Activated CD8-positive, alpha-beta memory T cell treated with anti-CD3 and anti-CD28 coated beads, Interleukin-2, amount 50 U/mL, for 4 hours (primary cell): ENCODE measurements at places on chromosomes 2 and 18.

GRCh38 chr2:9736021-9736420, 105.2 kb upstream of the YWHAQ start:
- DNase-seq = no peak

GRCh38 chr2:130873700-130874346, 37.1 kb downstream of the ARHGEF4 start:
- peak; percentile 74 for DNase-seq

GRCh38 chr2:48738806-48739205, 16.7 kb downstream of the LHCGR start:
- DNase-seq = no peak

DNA sequence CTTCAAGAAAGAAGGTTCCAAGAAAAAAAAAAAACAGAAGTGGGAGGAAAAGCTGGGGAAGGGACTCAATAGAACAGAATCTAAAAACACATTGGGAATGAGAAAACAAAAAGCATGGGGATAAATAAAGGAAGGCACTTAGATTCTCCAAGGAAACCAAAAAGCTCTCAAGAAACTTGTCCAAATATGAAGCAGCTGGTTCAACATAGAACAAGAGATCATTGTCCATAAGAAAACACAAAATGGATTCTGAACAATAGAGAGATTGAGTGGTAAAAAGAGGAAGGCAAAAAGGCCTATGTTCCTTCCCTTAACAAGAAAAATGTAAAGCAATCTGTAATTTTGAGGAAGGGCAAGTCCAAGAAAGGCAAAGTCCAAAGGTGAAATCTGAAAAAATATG, 32.9 kb upstream of the ALK start:
- no peak for DNase-seq

DNA sequence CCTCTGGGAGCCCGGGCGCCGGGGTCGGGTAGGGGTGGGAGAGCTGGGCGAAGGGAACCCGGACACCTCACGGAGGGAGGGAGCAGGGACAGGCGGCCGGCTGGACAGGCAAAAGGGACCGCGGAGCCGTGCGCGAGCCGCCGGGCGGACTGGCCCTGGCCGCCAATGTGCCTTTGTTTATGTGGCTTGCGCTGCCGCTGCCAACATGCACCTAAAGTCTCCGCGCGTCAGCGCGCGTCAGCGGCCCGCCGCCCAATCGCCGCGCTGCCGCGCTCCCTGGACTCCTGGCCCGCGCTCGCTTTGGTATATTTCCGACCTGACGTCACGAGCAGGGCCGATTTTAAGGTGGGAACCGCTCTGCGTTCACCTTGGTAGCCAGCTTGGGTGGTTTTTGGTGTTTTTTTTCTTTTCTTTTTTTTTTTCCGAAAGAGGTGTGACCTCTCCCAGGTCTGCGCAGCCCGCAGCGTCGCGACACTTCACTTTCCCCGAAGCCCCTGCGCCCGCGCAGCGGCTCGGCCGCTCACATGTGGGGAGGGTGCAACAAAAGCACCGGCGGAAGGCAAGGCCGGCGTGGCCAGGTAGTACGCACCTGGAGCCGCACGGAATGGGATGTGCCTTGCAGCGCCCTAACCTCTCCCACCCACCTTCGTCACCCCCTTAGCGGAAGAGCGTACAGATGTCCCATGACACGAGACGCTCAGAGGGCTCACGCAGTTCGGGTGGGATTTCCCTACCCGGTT, at the start of gene NR4A2:
Gene NR4A2 (minus strand): TSS at position 188 of the 740 bp plus-strand sequence. CDS start 2,535 bp downstream, outside the sequence.
- peak; percentile 91 for DNase-seq

DNA sequence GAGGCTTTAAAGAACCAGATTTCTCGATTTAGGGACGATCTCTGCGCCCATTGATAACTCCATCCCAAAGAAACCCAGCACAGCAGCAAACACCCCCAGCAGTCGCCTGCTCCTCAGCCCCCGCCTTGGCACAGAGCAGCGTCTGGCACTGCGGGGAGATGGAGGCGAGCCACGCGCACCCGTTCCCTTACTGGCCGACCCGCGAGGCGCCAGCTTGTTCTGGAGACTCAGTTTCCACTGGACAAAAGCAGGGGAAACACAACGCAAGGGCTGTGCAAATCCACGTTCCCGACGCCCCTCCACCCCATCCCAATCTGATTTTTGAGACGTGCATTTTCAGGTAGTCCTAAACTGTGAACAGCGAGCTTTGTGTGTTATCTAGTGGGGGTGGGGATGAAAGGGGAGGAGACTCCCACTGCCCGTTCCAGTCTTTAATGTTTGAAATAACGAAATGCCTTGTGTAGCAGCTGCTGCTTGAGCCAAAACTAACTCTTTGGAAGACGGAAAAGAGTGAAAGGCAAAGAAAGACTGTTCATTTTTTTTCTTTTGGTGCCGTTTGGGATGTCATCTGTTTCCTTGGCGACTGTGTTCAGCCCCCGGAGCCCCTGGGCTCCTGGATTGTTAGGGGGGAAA, 143.2 kb downstream of the MEIS1 start:
- DNase-seq = no peak

- DNase-seq = no peak
Observed at GRCh38 chr2:176753752-176754474, 458.7 kb upstream of the HNRNPA3 start.

DNA sequence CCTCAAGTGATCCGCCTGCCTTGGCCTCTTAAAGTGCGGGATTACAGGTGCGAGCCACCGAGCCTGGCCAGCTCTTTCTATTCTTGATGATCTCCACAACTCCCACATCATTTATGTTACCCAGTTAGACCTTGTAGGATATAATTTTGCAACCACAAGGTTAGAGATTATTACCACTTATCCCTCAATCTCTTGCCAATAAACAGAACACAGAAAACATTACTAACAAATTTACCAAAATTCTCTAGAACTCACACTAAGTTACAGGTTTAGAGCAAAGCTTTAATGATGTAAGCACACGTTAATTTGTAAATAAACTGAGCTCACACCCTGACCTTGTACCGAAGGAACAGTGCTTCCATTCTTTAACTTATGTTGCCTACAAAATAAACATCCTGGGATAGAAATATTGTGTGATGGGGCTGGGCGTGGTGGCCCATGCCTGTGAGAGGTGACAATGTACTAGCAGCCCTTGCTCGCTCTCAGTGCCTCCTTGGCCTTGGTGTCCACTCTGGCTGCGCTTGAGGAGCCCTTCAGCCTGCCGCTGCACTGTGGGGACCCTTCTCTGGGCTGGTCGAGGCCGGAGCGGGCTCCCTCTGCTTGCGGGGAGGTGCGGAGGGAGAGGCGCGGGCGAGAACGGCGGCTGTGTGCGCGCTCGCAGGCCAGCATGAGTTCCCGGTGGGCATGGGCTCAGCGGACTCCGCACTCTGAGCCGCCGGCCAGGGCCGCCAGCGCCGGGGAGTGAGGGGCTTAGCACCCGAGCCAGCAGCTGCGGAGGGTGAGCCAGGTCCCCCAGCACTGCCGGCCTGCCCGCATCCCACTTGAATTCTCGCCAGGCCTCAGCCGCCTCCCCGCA, 42.1 kb upstream of the ITSN2 start:
- DNase-seq = no peak

- no peak for DNase-seq
Observed at GRCh38 chr18:55462652-55463051, 125.3 kb downstream of the TCF4 start.

DNA sequence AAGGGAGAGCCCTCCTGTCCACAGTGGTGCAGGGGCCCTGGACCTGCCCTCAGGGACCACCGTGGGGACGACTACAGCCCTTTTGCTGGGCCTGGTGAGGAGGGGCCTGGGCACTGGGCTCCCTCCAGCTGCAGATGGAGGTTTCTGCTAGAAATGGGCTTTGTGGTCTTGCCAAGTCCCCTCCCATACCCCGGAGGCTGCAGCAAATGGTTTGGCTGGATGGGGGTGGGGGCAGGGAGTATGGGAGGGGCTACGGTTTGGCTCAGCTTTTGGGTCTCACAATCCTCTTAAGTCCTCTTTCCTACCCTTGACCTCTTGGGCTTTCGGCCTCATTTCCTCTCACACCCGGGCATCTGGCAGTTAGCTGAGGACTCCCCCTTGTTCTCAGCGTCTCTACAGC, 21.7 kb downstream of the TET3 start:
- DNase-seq = no peak

DNA sequence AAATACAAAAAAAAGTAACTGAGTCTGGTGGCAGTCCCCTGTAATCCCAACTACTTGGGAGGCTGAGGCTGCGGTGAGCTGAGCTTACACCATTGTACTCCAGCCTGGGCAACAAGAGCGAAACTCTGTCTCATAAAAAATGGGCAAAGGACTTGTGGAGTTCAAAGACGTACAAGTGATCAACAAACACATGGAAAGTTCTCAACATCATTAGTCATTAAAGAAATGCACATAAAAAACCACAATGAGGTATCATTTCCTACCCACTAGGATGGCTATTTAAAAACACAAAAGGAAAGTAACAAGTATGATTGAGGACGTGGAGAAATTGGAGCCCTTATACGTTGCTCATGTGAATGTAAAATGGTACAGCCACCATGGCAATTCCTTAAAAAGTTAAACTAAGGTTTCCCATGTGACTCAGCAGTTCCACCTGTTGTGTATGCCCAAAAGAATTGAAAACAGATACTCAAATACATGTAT, 52.3 kb downstream of the RAB10 start:
- no peak for DNase-seq

DNA sequence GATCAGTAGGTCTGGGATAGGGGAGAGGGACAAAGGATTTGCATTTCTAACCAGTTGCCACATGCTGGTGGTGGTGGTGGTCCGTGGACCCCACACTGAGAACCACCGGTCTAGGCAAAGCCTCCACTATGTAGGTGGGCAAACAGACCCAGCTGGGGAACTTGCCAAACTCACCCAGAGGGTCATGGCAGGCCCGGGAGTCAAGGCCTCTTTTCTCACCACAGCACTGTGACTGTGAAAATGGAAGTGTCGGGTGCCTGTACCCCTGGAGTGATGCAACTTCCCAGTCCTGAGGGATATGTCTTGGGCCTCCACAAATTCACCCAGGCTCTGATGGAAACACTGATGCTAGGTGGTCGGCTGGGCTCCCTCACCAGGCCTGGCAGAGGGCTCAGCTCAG, 101.2 kb upstream of the SMAD2 start:
- no peak for DNase-seq

GRCh38 chr2:150476809-150477302, 10.6 kb downstream of the RND3 start:
- no peak for DNase-seq

GRCh38 chr2:187934236-187934635, 357.4 kb upstream of the GULP1 start:
- DNase-seq = no peak

- DNase-seq = no peak
Observed at GRCh38 chr18:63078471-63078870, 241.1 kb downstream of the BCL2 start.

DNA sequence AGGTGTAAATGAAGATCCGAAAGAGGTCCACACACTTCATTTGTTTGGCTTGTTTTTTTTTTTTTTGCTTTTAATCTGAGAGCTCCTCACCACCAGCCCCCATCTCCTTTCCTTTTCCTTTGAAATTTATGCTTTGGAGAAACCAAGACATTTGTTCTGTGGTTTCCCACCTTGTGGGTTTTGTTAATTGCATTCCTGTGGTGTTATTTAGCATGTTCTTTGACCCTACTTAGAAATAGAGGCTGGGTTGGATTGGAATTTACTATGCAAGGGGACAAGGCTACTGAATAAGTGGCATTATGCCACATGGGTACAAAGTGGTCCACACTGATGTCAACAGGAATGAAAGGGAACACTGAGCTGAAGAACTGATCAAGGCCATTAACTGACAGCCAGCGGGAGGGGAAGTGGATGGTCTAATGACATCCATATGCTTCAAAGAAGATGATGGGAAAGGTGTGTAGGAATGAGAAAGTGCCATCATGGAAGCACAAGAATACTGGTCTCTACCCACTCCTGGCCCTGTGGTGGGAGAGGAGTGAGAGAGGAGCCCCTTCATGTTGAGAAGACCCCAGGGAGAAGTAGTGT, 8.9 kb downstream of the CCL20 start:
- no peak for DNase-seq

GRCh38 chr2:234770031-234770506, 181.7 kb upstream of the SH3BP4 start:
- DNase-seq = no peak

DNA sequence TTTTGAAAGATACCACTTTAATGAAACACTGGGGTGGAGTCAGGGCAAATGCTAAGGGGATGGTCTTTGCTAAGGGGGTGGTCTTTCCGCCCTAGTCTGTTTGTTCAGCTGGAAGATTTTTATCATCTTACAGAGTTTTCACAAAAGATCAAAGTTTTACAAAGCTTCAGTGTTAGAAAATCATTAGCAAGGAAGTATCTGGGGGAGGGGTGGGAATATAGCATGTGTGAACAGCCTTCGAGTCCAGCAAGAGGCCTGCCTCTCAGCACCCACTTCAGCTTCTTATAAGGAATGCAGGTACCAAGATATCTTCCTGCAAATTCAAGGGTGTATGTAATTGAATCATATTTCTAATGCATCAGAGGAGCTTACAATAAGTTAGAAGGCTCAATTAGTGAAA, 112.9 kb downstream of the RAPGEF4 start:
- DNase-seq = no peak

- no peak for DNase-seq
Observed at GRCh38 chr2:60353406-60353800, 200.1 kb downstream of the BCL11A start.

- no peak for DNase-seq
Observed at GRCh38 chr2:202762556-202762955, 109.0 kb downstream of the ICA1L start.

DNA sequence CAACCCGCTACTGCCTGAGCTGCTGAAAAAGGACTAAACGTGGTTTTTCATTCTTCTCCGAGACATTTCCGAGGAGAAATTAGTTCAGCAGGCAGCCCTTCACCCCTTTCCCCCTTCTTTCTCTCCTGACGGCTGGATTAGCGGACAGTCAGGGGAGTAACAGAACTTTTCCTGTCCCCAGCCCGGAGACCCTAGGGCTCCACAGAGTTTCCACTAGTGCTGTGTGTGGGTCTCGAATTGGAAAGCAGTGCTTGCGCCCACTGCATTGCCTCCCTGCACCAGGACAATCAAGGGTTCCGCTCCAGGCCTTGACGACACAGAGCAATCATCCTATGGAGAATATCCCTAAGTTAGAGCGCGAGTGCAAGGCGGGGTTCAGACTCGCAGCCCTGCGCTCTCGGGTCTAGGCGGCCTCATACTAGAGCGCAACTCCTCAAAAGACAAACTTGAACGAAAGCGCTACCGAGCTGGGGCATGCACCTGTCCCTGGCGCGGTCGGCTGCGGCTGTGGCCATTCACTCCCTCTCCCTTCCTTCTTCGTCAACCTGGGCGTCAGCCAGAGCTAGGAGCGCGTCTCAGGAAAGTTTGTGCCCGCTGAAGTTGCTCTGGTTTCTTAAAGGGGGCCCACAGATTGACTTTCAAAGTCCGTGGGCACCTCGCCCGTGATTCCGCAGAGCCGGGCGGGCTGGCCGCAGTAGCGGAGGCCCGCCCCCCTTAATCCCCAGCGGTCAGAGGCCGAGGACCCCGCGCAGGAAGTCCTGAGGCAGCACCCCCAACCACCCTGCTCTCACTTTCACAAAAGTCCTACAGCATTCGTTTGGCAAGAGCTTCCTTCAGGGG, 801 bp downstream of the OSR1 start:
- DNase-seq = no peak

GRCh38 chr2:206981739-206982340, 42.5 kb downstream of the CPO start:
- DNase-seq = peak; percentile 43

GRCh38 chr18:57635003-57635822, 13.6 kb upstream of the NARS1 start:
- no peak for DNase-seq

GRCh38 chr2:8677646-8678592, 3.9 kb upstream of the ID2 start:
- peak; percentile 30 for DNase-seq
